Testis (tissue), 5 donors: ENCODE measurements at places on chromosomes 5 and 9. TPM values are rescaled to one million over a fixed set of nuclear protein-coding genes. Genes with fewer than 3 reads are reported as not detected.

Gene PPP2R2B
- total RNA-seq, result 32.0 TPM

Gene ADAMTS6
- total RNA-seq, result 43.1 TPM

Gene SUSD3
- 537 TPM for total RNA-seq

Gene CCNO
- 13.8 TPM for total RNA-seq

Gene SLC25A25
- 21.1 TPM for total RNA-seq

Gene RFX3
- 30.7 TPM for total RNA-seq

GRCh38 chr9:84374013-84374412, 33.5 kb upstream of the SLC28A3 start:
- no peak for DNase-seq

DNA sequence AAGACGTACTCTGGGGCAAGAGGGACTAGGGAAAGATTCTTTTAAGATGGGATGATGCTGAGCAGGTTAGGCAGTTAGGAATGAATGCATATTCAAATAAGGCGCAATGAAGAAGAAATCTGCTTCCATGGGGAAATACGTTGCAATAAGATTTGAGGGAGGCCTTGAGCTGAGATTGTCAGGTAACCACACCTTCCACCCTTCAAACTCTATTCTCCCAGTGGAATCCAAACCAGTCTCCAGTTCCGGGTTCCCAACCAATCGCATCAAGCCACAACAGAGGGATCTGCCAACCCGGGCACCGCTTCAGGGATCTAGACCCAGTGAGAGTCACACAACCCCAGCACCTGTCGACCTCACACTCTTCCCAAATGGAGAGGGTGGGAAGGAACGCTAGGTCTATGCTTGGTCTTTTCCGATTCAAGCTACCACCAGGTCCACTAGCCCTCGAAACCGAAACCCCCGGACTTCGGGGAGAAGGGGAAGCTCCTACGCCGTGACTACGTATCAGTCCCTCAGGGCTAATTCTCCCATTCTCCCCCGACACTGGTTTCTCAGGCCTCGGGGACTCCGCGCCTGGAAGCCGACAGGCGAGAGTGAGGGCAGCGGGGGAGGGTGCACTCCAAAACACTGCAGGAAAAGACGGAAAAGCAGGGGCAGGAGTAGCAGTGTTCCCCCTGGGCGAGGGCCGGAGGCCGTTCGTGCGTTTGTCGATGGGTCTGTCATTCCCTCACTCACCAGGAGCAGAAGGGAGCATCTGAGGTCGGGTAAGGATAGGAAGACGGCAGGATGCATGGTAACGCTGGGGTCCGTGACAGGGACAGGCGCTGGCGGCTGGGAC, 534 bp downstream of the ERP44 start:
- DNase-seq, result peak; percentile 82

DNA sequence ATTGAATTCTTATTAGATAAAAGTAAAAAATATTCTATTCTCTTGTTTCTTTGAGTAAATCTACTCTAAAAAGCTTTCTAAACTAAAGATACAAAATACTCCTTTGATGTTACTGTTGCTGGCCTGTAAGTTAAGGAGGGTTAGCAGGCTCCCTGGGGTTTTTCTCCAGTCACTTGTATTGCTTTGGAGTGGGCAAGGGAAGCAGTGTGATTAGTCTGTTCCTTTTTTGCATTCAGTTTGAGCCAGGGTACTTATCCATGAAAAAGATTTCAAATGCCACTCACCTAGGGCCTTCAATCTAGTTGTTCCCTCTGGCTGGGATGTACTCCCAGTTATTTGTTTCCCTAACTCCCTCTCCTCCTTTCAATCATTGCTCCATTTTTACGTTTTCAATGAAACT, 256.2 kb upstream of the SMC2 start:
- no peak for DNase-seq

DNA sequence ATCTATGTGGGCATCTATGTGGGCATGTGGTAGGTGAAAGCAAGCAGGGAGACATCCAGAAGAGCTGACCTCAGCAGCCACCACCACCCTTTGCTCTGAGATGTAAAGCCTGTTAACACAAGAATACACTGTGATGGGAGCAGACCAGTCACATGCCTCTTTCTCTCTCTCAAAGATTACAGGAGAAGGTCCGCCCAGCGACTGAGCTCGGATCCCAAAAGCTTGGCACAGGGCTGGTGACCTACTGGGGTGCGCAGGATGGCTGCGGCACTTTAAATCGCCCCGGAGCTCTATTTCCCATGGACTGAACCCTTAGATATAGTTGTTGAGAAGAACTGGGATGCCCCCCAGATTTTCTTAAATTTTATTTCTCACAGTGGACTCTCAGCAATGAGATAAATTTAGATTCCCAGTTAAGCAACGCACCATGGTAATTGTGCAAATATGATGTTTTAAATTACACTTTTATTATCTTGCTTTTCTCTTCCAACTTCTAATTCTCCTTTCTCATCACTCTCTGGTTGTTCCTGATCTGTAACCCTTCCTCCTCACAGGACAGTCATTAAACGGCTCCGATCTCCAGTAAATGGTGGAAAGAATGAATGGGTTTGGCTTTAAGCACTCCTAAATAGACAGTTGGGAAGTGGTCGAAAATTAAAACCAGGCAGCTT, 37.7 kb upstream of the ICE1 start:
- no peak for DNase-seq

- no peak for DNase-seq
Observed at GRCh38 chr5:58133631-58134296, 326.1 kb downstream of the PLK2 start.

DNA sequence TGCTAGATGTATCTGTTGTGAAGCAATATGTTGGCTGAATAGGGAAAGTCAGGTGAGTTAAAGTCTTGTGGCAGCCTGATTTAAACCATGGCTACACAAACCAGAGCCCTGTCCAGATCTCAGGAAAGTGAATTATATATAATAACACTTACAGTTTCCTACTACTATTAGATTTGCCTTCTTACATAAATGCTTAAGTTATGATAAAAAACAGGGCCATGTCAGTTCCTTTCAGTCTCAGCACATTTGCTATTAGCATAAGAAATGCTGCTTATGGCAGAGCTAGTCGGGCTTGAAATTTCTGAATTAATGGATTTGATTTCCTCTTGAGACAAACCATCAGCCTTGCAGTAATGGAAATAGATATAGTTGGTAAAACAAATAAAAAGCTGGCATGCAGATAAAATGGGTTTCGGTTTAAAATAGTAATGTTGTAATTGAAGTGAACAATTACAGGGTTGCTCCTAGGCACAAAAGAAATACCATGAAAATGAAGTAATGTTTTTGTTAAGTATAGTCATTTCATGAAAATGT, 664.2 kb upstream of the ZNF608 start:
- DNase-seq, result no peak

- DNase-seq, result no peak
Observed at GRCh38 chr9:125906893-125907292, 159.7 kb downstream of the PBX3 start.
